ENCODE measurements at places on chromosomes 4 and X.

DNA sequence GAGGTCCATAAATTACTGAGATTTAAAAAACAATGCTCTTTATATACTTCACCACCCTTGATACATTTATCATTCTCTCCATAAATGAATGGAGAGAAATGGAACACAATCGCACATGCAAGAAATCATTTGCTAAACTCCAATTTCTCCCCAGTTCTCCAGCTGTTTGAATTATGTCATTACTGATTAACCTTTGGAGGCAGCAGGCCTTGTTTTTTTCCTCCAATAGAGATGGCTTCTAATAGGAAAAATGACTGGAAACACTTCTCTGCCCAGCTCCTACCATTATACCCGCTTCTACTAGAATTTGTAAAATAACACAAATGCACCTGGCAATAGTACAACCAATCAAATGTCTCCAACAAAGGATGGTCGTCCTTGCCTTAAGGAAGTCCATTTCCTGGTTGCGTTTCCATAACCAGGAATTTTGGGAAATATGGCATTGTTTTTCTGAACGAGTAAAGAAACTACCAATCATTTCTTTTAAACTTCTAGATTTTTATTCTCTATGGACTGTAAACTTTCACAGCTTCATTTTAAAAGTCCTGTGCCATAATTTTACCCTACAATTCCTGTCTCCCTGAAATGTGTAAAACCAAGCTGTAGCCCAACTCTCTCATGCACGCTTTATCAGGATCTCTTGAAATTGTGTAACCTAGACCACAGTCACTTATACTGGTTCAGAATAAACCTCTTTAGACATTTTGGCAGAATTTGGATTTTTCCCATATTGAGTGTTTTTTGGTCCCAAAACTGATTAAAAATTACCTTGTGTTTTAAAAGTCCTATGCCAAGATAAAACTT, 60.1 kb downstream of the APBB2 start:
- DNase-seq, result no peak

GRCh38 chr4:123351713-123352112, 44.9 kb upstream of the SPRY1 start:
- DNase-seq, result no peak

DNA sequence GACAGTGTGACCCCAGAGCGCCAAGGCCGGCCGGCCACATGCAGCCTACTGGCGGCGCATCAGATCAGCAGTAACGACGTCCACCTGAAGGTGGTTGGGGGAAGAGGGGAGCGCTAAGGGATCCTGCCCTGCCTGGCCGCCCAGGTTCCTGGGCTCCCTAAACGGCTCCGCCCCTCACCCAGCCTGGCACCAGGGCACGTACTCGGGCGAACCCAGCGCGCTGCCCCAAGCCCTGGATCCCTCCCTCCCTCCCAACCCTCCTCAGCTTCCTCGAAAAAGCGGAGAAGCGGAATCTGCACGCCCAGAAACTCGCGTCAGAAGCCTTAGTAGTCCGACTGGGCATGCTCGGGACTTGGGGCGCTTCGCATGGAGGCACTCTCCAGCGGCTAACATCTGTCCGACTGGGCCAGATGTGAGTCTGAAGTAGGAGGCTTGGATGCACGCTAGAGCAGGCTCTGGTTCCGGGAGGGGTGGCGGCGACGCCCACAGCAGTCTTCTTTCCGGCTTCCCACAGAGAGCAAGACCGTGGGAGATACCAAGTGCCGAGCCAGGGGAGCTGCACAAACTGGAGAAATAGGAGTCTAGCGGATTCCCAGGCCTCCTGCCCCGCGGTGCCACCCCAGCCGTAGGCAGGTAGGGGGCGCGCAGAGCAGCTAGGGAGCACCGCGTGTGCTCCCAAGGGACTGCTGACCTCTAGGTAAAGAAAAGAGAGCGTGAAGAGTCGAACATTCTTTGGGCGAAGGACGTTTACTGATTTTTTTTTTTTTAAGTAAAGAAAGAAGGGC, 114.3 kb upstream of the TEX13C start:
- DNase-seq, result peak; percentile 92

- no peak for DNase-seq
Observed at GRCh38 chr4:89134775-89135319, 23.5 kb downstream of the TIGD2 start.

- no peak for DNase-seq
Observed at GRCh38 chr4:94574050-94574449, 122.3 kb downstream of the PDLIM5 start.

DNA sequence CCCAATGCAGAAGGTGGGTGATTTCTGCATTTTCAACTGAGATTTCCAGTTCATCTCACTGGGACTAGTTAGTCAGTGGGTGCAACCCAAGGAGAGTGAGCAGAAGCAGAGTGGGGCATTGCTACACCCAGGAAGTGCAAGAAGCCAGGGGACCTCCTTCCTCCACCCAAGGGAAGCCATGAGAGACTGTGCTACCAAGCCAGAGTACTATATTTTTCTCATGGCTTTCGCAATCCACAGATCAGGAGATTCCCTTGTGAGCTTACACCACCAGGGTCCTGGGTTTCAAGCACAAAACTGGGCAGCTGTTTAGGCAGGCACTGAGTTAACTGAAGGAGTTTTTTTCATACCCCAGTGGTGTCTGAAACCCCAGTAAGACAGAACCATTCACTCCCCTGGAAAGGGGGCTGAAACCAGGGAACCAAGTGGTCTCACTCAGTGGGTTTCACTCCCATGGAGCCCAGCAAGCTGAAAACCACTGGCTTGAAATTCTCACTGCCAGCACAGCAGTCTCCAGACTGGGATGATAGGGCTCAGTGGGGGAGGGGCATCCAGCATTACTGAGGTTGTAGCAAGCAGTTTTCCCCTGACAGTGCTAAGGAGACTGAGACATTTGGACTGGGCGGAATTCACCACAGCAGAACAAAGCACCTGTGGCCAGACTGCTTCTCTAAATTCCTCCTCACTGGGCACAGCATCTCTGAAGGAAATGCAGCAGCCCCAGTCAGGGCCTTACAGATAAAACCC, 903.4 kb downstream of the TECRL start:
- DNase-seq, result no peak

DNA sequence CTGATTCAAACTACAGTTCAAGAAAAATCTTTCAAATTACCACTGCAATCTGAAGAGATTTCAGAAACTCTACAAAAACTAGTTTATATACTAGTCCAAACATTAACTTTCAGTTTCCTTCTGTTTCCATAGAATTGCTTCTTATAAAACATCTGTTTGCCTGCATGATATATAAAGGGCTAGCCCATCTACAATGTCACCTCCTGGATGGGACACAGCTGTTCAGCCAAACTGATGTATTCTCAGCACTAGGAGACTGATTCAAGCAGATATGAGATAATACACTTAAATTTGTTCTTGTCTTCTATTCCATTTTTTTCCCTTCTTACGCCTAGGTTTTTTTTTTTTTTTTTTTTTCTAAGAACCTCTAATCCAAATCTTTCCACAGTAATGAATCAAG, 1569.7 kb upstream of the IGFBP7 start:
- DNase-seq, result no peak

DNA sequence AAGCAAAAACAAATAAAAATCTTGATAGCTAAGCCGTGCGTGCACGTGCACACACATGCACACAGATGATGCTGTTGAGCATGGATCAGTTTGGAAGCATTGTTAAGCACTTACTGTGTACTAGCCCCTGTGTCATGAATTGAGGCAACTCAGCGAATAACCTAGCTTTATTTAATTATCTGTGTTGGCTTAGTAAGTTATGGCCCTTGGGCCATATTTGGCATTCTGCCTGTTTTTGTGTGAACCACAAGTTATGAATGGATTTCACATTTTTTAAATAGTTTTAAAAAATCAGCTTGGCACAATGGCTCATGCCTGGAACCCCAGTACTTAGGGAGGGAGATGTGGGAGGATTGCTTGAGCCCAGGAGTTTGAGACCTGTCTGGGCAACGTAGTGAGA, 113.6 kb upstream of the CBLL2 start:
- no peak for DNase-seq

DNA sequence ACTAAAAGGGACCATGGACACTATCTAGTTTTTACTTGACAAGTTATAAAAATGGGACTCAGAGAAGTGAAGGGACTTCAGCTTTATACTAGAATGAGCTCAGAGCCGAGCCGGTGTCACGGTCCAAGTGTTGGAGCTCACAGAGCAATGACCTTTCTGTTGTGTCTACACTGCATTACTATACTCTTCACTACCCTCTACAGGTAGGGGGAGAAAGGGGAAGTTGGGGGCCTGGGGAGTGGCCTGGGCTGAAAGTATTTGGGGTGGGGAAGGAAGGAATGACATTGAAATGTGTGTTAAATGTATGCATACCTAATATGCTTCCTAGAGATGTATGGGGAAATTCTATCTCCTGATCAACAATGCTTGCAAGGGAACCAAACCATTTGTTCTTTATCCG, 48.8 kb upstream of the HHIP start:
- no peak for DNase-seq

DNA sequence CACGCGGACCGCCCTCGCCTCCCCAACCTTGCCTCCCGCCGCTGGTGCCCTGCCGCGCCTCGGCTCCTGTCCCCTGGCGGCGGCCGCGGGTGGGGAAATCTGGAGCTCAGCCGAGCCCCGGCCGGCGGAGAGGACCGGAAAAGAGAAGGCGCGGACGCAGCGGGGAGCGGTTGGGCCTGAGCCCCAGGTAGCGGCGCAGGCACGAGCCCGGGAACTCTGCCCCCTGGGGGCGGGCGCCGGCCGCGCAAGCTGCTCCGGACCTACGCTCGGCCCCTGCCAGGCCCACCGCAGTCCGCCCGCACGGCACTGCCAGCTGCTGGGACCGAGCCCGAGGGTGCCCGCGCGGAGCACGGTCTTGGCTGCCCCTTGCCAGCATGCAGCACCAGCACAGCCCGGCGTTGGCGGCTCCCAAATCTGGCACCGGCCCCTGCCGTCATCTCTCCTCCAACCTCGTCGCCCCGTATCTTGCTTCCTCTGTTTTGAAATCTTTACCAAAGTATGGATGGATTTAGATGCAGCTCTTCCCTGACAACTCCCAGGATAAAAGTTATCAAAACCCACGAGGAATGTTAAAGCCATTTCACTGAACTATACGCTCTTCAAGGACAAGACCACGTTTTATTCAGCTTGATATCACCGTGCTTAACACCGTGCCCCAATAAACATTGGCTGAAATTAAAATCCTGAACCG, at the start of gene PRSS12:
Gene PRSS12, minus strand, starts transcription at position 161 of the 691 bp plus-strand sequence. CDS start 283 bp downstream, outside the sequence.
- DNase-seq, result peak; percentile 48

- peak; percentile 5 for DNase-seq
Observed at GRCh38 chr4:31998807-31999206, 1278.6 kb downstream of the PCDH7 start.

DNA sequence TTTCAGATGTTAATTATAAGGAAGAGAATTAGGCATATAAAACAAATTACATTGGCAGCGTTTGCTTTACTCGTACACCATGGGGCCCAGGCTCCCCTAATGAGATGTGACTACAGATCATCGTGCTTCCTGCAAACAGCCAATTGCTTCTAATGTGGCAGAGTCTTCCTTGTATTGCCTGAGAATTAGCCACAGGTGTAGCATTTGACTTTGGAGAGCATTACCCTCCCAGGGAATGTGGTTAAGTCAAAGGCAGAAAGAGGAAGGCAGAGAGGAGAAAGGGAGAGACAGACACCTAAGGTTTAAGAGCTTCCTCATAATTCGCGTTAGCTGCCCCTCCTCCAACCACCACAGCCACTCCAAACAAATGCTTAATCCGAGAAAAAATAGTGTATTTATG, 97.0 kb downstream of the MID1IP1 start:
- DNase-seq, result no peak

- DNase-seq, result no peak
Observed at GRCh38 chrX:42109428-42109827, 186.1 kb upstream of the CASK start.

DNA sequence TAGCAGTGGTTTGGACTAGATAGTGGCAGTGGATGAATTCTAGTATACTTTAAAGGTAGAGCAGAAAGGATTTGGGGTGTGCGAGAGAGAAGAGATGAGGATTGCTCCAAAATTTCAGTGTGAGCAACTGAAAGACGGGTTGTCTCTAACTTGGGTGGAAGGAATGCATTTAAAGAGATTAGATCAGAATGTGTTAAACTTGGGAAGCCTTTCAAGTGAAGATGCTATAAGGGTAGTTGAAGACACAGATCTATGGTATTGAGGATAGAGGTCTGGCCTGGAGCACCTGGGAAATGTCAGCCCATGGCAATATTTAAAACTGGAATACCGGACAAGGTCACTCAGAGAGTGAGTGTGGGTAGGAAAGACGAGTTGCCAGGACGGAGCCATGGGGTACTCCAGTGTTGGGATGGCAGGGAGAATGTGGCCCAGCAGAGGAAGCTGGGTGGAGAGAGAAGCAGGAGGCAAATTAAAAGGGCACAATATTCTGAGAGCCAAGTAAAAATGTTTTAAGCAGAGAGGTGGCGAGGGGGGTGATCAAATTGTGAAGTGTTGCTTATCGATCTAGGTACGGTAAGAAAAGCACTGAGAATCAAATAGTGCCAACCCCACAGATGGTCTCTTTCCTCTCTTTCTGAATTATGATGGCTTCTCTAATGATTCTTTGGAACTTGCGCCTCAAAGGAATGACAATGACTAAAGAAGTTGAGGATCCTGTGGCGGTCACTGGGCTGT, 50.5 kb downstream of the ENOPH1 start:
- DNase-seq, result no peak

- no peak for DNase-seq
Observed at GRCh38 chr4:85898231-85898630, 423.3 kb downstream of the ARHGAP24 start.

- no peak for DNase-seq
Observed at GRCh38 chr4:81883530-81884450, 412.1 kb upstream of the RASGEF1B start.

DNA sequence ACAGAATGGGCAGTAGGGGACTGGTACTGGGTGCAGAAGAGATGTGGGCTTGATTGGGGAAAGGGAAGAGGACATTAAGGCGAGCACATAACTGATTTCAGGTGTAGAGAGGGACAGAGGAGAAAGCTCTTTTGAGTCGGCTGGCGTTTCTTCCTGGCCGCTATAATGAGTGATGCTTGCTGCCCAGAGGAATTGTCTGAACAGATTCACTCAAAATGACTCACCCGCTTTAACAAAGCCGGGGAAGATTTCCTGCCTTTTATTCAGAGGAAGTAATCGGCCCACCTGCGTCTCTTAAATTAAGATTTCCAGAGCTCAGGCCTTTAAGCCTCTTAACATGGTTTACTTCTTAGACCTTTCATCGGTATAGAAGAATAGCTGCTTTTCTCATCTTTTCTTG, 102.1 kb upstream of the AP1S2 start:
- DNase-seq, result no peak

DNA sequence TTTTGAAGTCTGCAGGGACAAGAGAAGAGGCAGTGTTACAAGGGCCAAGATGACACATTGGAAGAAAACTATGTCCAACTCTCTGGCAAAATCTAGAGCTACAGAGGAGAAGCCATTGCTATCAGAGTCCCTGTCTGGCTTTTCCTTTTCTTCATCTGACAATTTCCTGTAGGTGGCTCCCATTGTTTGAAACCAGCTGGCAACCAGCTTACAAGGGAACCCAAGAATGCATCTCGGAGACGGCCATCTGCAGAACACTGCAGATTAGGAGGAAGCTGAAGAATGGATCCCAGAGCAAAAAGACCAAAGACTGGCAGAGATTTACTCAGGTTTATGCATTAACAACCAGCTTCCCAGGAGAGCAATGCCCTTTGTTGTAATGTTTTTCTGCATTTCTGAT, 216.2 kb upstream of the CTSO start:
- no peak for DNase-seq

- DNase-seq, result no peak
Observed at GRCh38 chr4:145453163-145453520, 28.5 kb upstream of the SMAD1 start.

- no peak for DNase-seq
Observed at GRCh38 chrX:63930140-63930539, 145.1 kb upstream of the ARHGEF9 start.

- no peak for DNase-seq
Observed at GRCh38 chrX:154457491-154458115, 478 bp upstream of the PLXNA3 start.

GRCh38 chr4:173178144-173178543, 9.5 kb downstream of the GALNT7 start:
- no peak for DNase-seq

Measured in NCI-H446 (cell line).